Endodermal cell (in vitro differentiated cells): ENCODE measurements at places on chromosomes 13 and 19. TPM values are rescaled to one million over a fixed set of nuclear protein-coding genes. Genes with fewer than 3 reads are reported as not detected.

Gene KIR2DL3
- total RNA-seq: not detected in 3 replicates

Gene SBSN
- not detected in 3 replicates for total RNA-seq

DNA sequence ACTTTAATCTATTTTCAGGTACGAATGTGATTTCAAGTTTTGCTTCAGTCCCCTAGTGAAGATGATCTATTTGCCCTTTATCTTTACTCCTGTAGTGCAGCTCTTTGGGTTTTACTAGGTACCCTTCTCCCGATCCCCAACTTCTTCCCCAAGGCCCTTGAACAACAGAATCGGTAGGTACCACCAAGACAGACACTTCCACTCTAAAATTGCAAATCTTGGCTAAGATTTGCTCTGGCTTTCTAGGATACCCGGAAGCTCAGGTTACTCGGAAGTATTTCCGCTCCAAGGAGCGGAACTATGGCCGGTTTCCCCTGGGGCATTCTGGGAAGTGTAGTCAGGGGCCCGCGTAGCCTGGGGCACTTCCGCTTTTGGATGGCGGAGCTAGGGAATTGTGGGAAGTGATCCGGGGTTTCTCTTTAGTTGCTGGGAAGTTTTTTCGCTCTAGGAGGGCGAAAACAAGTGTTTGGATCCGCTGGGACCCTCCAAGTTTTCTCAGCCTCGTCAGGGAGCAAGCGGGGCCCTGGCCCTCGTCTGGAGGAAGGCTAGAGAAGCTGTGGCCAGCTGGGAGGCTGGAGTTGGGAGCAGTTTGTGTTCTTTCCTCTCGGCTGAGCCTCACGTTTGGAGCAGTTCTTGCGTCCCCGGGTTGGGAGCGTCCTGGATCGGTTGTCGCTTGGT, 5.1 kb upstream of the ZNF227 start:
- no peaks in the 10 kb centered on the region for H3K36me3 ChIP-seq
- H3K4me3 ChIP-seq: peak overlapping the region; percentile 99
- H3K27ac ChIP-seq: peak overlapping the region; percentile 70
- no peaks in the 10 kb centered on the region for H3K4me1 ChIP-seq
- peaks cover 24% of the 10 kb centered on the region for H3K27me3 ChIP-seq

DNA sequence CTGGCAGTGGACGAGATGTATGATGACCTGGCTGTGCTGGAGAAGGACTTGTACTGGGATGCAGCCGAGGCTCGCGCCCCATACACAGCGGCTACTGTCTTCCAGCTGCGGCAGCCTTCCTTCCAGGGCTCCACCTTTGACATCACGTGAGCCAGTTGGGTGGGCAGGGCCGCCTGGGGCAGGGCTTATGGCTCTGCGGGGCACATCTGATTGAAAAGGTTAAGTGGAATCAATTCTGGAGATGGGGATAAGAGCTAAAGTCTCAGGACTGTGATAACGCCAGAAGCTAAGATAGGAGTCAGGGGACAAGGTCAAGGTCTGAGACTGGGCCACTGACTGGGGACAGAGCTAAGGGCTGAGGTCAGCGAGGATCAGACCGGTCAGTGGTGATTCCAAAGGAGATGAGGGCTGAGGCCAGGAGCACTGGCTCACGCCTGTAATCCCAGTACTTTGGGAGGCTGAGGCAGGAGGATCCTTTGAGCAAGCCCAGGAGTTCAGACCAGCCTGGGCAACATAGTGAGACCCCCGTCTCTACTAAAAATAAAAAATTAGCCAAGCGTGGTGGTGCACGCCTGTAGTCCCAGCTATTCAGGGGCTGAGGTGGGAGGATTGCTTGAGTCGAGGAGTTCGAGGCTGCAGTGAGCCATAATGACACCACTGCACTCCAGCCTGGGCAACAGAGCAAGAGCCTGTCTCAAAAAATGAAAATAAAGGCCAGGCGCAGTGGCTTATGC, 4.7 kb downstream of the BEST2 start:
- H3K4me3 ChIP-seq: no peak overlapping the region
- H3K4me1 ChIP-seq: no peaks in the 10 kb centered on the region
- no peak overlapping the region for H3K27ac ChIP-seq
- H3K36me3 ChIP-seq: no peaks in the 10 kb centered on the region
- DNase-seq: no peak

DNA sequence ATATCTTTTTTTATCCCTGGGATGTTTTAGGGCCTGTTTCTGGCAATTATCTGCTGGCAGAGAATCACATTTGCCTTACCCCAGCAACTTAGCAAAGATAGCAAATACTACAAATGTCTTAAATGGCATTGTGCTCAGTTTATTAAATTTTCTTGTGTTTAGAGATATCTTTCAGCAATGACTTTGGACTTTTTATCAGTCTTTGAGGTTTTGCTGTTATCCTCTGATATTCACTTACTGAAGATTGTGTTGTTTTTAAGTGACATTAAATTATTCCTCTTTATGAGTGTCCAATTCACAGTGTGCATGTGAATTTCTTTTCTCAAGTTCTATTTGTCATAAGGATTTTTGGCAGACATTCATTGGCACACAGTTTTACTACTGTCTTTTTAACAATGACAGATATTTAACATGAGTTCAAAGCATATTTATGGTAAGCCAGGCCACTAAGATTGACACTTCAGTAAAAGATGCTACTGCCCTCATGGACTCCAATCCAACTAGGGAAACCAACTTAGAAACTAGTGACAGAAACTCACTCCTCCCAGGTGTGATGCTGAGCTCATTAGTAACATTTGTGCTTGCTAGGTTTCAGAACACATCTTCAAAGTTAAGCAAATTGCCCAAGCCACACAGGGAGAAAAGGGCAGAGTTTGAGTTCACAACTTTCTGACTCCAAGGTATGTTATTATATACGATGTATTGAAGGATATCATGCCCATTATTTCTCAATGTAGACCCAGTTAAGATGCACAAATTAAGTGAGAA, 481.9 kb downstream of the GPC6 start:
- peaks cover 7% of the 10 kb centered on the region for H3K36me3 ChIP-seq
- no peak for DNase-seq
- H3K4me1 ChIP-seq: no peaks in the 10 kb centered on the region
- no peak overlapping the region for H3K4me3 ChIP-seq
- no peaks in the 10 kb centered on the region for H3K27me3 ChIP-seq
